ENCODE measurements at places on chromosomes 12 and 14.

DNA sequence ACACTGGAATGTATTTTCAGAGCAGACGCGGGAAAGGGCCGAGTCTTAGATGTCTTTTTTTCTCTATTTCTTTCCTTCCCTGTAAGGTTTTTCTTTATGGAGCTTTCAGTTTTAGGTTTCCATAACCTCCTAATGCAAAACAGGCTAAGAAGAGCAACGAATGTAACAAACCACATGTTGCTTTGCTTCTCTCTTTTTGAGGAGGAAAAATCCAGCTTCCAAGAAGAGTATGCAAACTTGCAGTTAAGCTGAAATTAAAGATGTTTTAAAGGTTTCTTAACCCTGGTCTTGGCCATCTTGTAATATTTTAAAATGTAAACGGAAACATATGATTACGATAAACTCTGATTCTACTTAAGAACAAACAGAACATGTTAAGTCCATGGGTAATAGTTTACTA lies 86.9 kb downstream of the PRICKLE1 start:
- no peak overlapping the region for H3K27ac ChIP-seq
- no peaks in the 10 kb centered on the region for H3K36me3 ChIP-seq
- H3K27me3 ChIP-seq = no peaks in the 10 kb centered on the region
- no peak overlapping the region for H3K4me3 ChIP-seq
- no peaks in the 10 kb centered on the region for H3K4me1 ChIP-seq

DNA sequence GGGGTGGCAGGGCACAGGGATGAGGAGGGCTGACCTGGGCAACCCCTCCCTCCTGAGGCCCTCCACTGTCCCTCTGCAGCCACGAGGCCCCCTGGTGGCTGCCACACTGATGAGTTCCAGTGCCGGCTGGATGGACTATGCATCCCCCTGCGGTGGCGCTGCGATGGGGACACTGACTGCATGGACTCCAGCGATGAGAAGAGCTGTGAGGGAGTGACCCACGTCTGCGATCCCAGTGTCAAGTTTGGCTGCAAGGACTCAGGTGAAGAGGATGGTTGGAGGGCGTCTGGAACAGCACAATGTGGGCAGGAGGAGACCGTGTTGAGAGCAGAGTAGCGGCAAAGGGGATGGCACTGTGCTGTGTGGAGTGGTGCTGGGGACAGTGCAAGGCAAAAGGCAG lies 25.7 kb upstream of the LRP1-AS start:
- no peak overlapping the region for H3K27ac ChIP-seq
- H3K36me3 ChIP-seq = peaks cover 98% of the 10 kb centered on the region
- H3K4me3 ChIP-seq = no peak overlapping the region
- peaks cover 14% of the 10 kb centered on the region for H3K4me1 ChIP-seq
- DNase-seq = no peak

DNA sequence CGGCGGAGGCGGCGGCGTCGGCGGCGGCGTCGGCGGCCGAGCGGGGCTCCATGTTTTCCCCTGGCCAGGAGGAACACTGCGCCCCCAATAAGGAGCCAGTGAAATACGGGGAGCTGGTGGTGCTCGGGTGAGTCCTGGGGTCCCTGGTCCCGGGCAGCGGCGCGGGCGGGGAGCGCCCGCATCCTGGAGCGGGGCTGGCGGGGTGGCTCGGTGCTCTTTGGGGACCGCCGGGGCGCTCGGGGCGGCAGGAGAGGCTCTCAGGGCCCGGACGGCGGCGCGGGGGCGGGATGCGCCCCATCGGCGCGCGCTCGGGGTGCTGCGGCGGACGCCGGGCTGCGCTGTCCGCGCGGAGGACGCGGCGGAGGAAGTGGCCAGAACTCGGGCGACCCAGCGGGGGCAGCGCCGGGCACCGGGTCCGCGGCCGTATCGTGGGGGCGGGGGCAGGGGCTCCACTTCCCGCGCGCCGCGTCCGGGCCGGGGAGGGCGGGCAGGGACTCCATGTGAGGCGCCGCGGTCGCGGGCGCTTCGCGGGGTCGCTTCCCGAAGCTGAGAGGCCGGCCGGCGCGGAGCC lies 485 bp downstream of the PELI2 start:
- H3K36me3 ChIP-seq = no peaks in the 10 kb centered on the region
- H3K27me3 ChIP-seq = no peaks in the 10 kb centered on the region
- H3K4me1 ChIP-seq = peaks cover 4% of the 10 kb centered on the region
- peak overlapping the region; percentile 53 for H3K4me3 ChIP-seq
- DNase-seq = no peak
- peak overlapping the region; percentile 58 for H3K27ac ChIP-seq

GRCh38 chr12:52513736-52514135 lies 6.5 kb downstream of the KRT5 start:
- no peaks in the 10 kb centered on the region for H3K27me3 ChIP-seq
- no peak overlapping the region for H3K4me3 ChIP-seq
- H3K27ac ChIP-seq = no peak overlapping the region
- no peaks in the 10 kb centered on the region for H3K36me3 ChIP-seq
- no peak for DNase-seq
- H3K4me1 ChIP-seq = no peaks in the 10 kb centered on the region

GRCh38 chr14:86464341-86464740 lies 934.4 kb downstream of the FLRT2 start:
- H3K4me1 ChIP-seq = no peaks in the 10 kb centered on the region
- no peaks in the 10 kb centered on the region for H3K27me3 ChIP-seq
- no peak overlapping the region for H3K27ac ChIP-seq
- no peak for DNase-seq

DNA sequence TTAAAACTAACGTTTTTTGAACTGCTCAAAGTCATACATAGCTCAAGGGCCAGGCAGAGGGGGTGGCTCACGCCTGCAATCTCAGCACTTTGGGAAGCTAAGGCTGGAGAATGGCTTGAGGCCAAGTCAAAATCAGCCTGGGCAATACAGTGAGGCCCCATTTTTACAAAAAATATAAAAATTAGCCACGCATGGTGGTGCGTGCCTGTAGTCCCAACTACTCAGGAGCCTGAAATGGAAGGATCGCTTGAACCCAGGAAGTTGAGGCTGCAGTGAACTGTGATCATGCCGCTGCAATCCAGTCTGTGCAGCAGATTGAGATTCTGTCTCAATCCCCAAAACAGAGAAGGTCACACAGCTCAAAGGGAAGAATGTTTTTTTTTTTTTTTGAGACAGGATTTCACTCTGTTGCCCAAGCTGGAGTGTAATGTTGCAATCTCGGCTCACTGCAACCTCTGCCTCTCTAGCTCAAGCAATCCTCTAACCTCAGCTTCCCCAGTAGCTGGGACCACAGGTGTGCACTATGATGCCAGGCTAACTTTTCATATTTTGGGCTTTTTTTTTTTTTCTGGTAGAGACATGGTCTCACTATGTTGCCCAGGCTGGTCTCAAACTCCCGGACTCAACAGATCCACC lies 2.9 kb downstream of the RBM23 start:
- no peak overlapping the region for H3K27ac ChIP-seq
- no peak for DNase-seq
- peaks cover 31% of the 10 kb centered on the region for H3K36me3 ChIP-seq
- no peak overlapping the region for H3K4me3 ChIP-seq
- H3K4me1 ChIP-seq = peaks cover 26% of the 10 kb centered on the region

Measured in spinal cord (tissue), 10 donors.